ENCODE measurements at places on chromosomes 3 and 15.

GRCh38 chr15:51414256-51414860, 72.9 kb downstream of the GLDN start:
- no peak for DNase-seq

DNA sequence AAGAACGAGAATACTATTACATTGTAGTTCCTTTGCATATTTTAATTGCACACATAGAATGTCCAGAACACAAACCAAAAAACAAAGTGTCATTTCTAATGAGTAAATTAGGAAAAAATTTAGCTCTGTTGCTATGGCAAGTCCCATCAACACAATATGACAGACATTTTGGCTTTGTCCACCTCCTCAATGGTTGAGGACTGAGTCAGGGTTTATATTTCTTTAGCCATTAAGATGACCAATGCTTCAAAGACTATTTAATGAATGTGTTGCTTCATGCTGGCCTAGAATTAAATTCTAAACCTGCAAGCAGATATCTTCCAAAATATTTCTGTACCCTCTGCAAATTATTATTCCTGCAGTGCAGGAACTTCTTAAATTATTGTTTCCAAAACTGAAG, 719.2 kb downstream of the NTRK3 start:
- no peak for DNase-seq

GRCh38 chr15:41821831-41822230, 6.1 kb upstream of the JMJD7 start:
- DNase-seq: no peak

GRCh38 chr3:178663201-178663934, 127.1 kb downstream of the KCNMB2 start:
- no peak for DNase-seq

DNA sequence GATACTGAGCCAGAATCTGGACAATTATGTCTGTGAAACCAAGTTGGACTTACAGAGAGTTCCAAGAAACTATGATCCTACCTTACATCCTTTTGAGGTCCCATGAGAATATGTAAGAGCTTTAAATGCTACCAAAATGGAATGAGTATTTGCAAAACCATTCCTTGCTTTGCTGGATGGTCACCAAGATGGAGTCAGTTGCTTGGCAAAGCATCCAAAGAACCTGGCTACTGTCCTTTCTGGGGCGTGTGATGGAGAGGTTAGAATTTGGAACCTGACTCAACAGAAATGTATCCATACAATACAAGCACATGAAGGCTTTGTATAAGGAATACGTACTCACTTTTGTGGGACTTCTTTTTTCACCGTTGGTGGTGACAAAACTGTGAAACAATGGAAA, 36.2 kb downstream of the AP4E1 start:
- DNase-seq: no peak

DNA sequence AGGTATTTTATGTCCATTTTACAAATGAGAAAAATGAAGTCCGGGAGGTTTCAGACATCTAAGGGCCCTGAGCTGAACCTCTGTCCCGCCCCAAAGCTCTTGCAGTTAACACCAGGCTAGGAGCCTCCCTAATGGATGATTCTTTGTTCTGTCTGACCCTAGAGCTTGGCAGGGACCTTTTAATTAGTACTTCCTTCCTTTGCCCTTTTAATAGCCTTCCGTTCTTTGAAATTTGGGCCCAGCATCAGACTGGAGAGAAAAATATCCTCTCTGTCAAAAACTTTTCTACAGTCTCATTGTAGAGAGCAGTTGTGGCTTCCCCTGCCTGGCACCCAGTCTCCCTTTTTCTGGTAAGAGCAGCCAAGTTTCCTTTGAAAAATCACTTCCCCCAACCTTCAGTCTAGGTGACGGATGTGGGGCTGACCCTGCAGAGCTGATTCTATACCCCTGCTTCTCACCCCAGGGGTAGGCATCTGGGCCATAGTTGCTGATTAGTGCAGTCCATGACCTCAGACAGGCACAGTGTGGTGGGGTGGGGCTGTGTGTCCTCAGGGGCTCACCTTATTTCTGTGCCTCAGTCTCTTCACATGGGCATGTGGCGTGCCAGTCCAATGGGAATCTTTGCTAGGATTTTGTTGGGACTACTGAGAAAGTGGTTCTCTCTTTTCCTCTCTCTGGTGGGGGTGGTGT, 220.4 kb downstream of the ADAMTS9 start:
- no peak for DNase-seq

- no peak for DNase-seq
These were observed 21.4 kb upstream of the IGDCC3 start for GRCh38 chr15:65399001-65399706.

- no peak for DNase-seq
These were observed 5.2 kb downstream of the GPX1 start for GRCh38 chr3:49352890-49353421.

- no peak for DNase-seq
These were observed 97.6 kb upstream of the ALDH1A3 start for GRCh38 chr15:100781961-100782530.

DNA sequence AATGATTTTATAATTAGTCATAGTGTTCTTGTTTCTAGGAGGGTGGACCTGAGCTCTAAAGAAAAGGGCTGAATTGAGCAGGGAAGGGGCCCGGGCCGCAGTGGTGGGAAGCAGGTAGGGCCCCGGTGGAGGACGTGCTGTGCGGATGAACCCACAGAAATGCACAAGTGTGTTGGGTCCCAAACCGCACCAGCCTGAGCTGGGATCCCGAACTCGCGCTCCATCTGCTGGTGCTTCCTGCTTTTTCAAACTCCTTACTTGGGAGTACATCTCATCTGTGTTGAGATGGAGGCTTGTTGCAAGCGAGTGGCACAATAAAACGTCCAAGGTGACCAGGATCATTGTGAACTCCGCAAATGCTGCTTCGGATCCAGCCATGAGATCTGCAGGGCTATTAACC, 244.8 kb upstream of the IGF1R start:
- no peak for DNase-seq

- no peak for DNase-seq
These were observed 299.5 kb downstream of the GAP43 start for GRCh38 chr3:115922681-115923347.

DNA sequence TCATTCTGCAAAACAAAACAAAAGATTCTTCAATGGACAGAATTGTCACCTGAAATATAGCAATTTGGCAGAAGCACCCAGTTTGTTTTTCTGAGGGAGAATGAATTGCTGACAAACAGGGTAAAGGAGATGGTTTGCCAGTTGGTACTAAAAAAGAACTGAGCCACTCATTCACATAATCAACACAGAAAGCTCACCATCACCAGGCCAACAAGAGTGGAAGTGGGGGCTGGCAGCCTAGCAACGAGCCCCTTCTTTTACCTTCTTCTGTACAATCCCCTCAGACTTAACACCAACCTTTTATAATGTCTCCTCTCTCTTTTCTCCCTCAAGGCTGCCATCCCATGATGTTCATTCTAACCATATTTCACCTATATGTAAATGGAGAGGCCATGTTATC, 5.9 kb downstream of the TOP2B start:
- DNase-seq: no peak

- DNase-seq: no peak
These were observed 3.5 kb downstream of the PLA1A start for GRCh38 chr3:119601154-119601553.

GRCh38 chr15:85597155-85597815, 197.4 kb downstream of the KLHL25 start:
- no peak for DNase-seq

DNA sequence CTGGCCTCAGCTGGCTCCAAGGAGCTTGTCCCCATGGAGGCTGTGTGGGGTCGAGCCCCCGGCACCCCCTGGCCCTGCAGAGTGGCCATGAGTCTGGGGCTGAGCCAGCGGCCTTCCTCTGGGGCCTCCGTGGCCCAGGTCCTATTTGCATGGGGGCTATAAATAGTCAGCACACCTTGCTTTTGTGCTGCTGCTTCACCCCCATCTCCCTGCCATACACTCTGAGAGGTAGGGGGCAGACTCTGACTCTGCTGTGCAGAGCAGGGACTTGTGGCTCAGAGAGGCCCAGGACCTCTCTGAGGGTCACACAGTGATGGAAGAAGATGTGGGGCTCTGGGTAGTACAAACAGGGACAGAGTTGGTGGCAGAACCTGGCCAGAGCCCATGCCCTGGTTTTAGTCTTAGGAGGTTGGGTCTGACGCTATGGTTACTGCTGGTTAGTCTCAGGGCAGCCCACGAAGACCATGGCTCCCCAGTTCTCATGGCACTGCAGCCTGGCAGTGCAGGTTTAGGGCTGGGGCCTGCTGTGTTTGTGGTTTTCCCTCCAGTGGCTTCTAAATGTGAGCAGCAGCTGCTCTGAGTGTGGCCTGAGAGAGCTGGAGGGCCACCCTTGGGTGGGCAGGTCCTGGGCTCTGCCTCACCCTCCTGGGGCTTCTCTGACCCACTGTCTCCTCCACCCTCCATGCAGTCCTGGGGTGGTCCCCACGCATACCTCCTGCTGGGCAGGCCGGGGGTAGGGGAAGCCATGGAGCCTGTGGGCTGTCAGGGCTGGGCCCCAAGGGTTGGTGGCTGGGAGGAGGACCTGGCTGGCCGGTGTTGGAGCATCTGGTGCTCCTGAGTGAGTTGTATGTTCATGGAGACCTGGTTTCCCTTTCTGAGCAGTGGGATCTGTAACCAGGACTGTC, 13.6 kb downstream of the PRKCD start:
- DNase-seq: no peak

DNA sequence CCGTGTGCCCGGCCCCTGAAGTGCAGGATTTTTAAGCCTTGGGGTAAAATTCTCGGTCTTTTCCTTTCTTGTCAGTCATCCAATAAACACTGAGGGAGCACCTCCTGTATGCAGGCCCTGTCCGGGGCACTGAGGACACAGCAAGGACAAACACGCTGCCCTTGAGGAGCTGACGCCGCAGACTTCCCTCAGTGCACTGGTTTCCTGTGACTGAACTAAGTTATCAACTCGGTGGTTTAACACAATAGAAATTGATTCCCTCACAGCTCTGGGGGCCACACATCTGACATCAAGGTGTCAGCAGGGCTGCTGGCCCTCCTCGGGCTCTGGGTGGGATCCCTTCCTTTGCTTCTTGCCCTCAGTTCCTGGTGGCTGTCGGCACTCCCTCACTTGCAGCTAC, 65.1 kb downstream of the ZNF445 start:
- DNase-seq: no peak

GRCh38 chr3:23304424-23304823, 101.3 kb downstream of the UBE2E2 start:
- DNase-seq: no peak

GRCh38 chr3:139824864-139825263, 110.1 kb upstream of the CLSTN2 start:
- DNase-seq: no peak

GRCh38 chr15:60609721-60610320, 130.9 kb upstream of the ICE2 start:
- DNase-seq: no peak

DNA sequence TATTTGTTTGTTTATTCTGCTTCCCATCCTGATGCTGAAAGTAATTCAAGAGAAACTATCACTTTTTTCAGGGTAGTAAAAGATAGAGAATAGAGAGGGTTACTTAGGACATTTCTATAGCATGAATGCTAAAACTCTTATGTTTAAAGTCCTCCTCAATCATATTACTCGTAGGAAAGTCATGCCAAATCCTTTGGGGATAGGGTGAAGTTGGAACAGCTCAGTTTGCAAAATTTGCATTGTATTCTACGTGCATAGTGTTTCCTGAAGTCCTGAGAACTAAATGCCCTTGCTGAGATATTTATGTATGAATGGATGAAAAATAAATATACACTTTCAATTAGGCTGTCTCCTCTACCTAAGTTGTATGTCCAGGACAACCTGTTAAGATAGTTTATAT, 14.6 kb downstream of the PLSCR5 start:
- DNase-seq: no peak

GRCh38 chr3:72699631-72700030, 148.6 kb downstream of the SHQ1 start:
- no peak for DNase-seq

GRCh38 chr3:73546961-73547360, 77.8 kb downstream of the PDZRN3 start:
- no peak for DNase-seq

GRCh38 chr15:27619204-27619603, 479.9 kb downstream of the OCA2 start:
- DNase-seq: no peak

DNA sequence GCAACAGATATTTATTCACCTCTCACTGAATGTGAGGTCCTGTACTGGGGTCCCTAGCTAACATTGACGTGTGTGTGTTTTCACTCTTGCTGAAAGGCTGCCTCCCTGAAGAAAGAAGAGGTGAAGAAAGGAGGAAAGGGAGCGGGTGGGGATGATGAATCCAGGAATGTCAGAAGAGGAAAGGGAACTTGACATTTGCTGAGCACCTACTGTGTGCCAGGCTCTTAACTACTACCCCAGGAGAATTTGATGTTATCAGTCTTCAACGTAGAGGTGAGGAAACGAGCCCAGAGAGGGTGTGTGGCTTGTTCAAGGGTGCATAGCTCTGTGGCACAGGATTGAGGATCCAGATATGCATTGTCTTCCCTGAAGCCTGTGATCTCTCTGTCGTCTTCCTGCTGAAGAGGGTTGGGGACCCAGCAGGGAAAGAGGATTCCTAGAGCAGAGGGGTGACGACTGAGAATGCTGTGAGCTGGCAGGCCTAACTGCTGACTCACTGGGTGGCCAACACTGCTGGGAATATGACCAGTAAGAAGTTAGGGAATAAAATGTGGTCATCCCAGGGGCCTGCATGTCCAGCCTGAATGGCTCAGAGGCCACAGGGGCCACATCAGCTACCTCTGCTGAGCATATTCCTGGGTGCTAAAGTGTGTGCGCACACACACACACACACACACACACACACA, 6.6 kb upstream of the ATP2B2 start:
- DNase-seq: no peak

GRCh38 chr3:140103166-140103565, 168.2 kb downstream of the CLSTN2 start:
- no peak for DNase-seq

Measured in activated T-cell treated with anti-CD3 and anti-CD28 coated beads for 4 hours (primary cell).